ENCODE measurements at places on chromosomes 7 and 10. TPM values are rescaled to one million over a fixed set of nuclear protein-coding genes. Genes with fewer than 3 reads are reported as not detected.

LDB3 gene
- total RNA-seq: 4.7 TPM

SPDYE11 gene
- total RNA-seq: not detected

DNA sequence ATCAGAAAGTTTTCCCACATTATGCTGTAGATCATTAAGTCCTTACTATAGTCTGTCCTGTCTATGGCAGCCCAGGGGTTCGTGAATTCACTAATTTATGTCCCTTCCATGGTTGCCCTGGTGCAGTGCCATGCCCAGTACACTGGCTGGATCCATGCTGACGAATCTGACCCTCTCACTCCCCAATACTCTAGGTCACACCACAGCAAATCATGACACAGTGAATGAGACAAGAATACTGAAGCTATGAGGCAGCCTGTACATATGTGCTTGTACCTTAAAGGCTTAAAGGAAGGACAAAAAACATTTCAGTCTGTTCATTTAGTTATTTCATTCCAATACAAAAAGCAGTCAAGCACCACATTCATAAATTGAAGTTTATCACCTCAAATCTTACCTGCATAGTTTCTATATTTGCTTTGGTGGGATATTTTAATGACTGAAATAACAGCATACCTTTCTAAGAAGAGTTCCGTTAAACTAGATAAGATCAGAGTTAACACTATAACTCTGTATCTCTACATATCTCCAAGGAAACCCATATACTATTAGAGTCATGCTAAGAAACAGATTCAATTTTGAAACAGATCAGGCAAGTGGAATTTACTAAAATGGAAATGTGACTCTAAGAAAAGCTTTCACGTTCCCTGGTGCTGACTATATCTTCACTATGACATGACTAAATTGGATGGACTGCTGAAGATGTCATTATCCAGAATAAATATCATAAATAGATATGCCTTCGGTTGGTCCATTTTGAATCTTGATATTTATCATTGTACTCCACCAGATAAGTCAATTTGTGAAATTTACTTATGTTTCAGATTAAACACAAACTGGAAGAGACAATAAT, 36.7 kb downstream of the OSBPL3 start:
- H3K27me3 ChIP-seq: no peaks in the 10 kb centered on the region
- no peaks in the 10 kb centered on the region for H3K4me1 ChIP-seq
- H3K4me3 ChIP-seq: no peak overlapping the region
- no peak for DNase-seq
- no peak overlapping the region for H3K27ac ChIP-seq

DNA sequence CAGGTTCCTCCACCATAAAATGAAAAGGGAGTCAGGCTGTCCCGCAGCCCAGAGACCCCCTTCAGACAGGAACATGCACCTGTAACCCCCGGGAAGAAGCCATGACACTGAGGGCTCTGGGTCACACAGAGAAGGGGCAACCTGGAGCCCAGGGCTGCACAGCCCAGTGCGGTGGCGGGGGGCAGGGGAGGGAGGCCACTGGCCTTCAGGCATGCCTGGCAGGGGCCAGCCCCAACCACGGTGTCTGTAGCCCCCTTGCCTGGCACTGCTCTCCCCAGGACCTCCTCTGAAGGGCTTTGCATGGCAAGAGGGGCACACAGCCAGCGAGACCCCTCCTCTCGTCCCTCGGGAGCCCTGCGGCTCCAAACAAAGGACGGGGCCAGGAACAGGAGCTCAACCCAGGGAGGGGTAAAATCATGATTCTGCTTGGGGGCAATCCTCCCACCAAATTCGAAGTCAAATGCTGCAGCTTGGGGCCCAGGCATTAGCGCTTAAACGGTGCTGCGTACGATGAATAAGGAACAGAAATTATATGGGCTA, 235.1 kb downstream of the MAD1L1 start:
- no peak for DNase-seq
- H3K36me3 ChIP-seq: no peaks in the 10 kb centered on the region
- peaks cover 2% of the 10 kb centered on the region for H3K4me1 ChIP-seq
